Frontal cortex (tissue), 4 donors: ENCODE measurements at places on chromosomes 7 and 10. TPM values are rescaled to one million over a fixed set of nuclear protein-coding genes. Genes with fewer than 3 reads are reported as not detected.

- DNase-seq = no peak
Measured at GRCh38 chr7:20444030-20444800, 113.5 kb downstream of the ITGB8 start.

Gene KLF6
- total RNA-seq = 67.3 TPM

- DNase-seq = peak; percentile 14
Measured at GRCh38 chr10:20288060-20288459, 471.8 kb downstream of the PLXDC2 start.

DNA sequence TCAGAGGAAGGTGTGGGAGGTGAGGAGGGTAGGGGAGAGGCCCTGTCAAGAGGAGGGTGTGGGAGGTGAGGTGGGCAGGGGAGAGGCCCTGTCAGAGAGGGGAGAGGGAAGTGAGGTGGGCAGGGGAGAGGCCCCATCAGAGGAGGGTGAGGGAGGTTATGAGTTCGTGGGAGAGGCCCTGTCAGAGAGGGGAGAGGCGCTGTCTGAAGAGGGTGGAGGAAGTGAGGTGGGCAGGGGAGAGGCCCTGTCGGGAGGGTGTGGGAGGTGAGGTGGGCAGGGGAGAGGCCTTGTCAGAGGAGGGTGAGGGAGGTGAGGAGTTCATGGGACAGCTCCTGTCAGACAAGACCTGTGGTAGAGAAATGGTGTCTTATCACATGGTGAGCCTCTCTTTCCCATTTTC lies 74.4 kb downstream of the INPP5A start:
- no peak for DNase-seq

- DNase-seq = no peak
Measured at GRCh38 chr7:92769394-92769699, 67.0 kb downstream of the CDK6 start.

DNA sequence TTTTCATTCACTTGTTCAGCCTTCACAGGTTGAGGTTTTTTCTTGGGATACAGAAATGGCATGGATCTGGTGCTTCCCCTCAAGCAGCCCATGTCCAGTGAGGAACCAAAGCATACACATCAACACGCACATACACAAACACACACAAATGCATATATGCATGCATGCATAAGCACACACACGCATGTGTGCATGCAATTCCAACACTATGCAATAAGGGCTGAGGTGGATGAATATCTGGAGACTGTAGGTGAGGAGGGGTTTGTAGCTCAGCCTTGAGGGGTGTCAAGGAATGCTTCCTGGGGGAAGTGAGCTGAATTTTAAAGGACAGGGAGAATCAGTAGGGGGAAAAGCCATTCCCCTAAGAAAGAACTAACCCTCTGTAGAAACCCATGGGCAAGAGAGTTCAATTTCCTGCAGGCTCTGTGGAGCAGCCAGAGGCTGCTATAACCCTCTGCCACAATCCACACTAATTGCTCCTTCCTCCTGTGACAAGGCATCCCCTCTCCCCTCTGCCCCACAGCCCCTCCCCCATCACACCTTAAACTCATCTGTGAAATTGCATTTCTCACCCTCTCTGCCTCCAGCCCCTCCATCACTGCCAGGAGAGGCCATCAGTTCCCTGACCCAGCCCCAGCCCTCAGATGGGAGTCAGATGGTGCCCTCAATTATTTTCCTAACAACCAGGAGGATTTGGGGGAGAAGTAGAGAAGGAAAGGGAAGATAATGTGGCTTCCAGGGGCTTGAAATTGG lies 316.4 kb downstream of the RPS24 start:
- no peak for DNase-seq

Gene ATXN7L1
- 7.7 TPM for total RNA-seq

- no peak for DNase-seq
Measured at GRCh38 chr10:14483417-14483816, 152.7 kb upstream of the FRMD4A start.

GRCh38 chr7:34389332-34390078 lies 268.5 kb upstream of the NPSR1 start:
- DNase-seq = no peak

DNA sequence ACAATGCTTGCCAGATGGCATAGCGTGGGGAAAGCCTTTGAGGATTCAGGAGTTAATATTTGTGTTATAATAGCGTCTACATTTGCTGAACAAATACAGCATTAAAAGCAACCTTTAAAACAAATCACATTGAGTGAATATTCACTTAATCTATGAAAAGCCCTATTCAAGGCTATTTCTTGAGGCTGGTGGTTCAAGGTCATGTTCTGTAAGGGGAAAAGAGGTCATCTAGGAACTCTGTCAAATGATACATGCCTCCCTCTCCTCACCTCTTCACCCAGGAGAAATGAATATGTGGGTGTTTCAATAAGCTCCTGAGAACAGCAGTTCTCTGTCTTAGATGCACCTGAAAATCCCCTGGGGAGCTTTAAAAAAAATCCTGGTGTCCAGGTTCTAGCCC lies 303.0 kb downstream of the ELMO1 start:
- no peak for DNase-seq

DNA sequence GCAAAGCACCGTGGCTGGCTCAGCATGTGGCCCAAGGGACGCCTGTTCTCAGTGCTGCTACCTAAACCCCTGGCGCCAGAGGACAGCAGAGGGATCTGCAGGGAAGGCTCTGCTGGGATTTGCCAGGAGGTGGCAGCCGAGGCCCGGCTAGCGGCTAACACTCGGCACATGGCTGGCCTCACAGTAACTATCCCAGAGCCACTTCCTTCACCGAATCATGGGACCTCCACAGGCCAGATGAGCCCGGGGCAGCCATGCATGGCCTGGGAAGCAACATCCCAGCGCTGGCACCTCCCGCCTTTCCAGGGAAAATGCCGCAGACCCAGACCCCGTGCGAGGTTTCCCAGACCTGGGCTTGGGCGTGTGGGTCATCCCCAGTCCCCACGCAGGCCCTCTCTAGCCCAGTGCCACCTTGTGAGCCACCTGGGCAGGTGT lies 36.4 kb downstream of the DPYSL4 start:
- peak; percentile 81 for DNase-seq

GRCh38 chr7:102469972-102470825 lies 5.4 kb downstream of the LRWD1 start:
- no peak for DNase-seq

DNA sequence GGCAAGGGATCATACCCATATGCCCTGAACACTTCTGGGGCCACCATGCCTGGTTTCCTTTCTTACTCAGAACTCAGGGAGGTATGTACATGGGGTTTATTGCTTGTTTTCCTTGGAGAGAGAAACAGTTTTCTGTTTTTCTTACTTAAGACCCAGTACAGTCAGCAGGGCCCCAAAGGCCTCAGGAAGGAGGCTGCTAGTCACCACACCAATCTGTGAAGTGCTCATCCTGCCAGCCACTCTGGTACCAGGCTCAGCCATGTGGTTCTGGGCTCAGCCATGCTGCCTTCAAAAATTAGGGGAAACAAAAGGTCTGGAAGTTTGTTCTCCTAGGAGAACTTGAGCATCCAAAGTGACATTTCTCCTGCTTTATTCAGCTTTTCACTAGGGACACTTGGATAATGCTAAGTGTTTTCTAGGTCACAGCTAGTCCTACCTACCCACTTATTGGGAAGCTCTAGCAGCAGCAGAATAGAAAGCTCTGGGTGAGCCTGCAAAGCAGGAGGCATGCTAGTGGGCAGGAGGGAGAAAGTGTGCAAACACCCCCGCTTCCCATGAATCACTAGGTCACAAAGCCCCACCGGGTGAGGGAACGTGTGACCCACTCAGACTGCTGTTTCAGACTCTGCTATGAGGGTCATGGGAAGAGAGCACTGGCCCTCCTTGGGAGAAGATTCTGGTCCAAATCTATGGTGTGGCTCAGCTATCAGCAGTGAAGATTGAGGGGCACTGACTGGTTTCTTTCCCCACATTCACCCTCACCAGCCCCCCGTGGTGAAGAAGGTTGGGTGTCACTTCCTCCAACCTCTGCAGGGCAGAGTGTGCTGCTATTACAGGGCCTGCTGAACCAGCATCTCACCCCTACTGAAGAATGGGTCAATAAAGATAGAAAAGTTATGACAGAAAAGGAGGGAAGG lies 23.9 kb downstream of the NUDCD3 start:
- DNase-seq = no peak

DNA sequence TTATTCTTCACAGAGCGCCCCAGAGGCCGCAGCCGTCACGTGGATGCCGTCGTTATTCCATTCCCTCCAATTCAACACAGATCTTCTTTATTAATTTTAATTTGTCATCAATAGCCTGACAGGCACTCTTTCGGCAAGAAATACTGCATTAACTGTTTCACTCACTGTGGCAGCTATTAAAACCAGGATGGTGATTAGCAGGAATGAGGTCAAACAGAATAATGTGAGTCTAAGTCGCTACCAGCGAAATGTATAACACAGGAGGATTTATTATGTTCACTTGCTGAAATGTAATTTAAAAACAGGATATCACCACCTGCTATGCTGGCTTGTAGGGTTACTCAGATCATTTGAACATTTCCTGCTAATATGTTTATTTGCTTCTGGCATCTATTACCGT lies 74.2 kb upstream of the MGMT start:
- no peak for DNase-seq

Gene LRRN3
- 153 TPM for total RNA-seq

GRCh38 chr10:110556969-110557601 lies 10.4 kb upstream of the SMC3 start:
- no peak for DNase-seq

DNA sequence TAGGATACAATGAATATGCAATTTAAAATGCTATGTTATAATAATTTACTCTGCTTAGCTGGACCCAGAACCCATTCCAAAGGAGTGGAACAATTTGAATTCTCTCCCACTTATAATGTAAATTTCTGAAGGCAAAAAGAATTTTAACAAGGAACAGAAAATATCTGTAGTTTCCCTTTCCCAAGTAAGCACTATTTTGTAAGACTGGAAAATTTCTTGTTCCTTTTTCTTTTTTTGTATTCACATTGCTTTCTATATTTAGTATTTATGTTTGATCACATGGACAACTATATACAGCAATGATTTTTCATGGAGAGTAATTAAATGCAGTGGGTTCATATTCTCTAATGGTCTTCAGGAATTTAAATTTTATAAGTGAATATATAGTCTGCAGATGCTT lies 127.4 kb downstream of the GPR85 start:
- no peak for DNase-seq

DNA sequence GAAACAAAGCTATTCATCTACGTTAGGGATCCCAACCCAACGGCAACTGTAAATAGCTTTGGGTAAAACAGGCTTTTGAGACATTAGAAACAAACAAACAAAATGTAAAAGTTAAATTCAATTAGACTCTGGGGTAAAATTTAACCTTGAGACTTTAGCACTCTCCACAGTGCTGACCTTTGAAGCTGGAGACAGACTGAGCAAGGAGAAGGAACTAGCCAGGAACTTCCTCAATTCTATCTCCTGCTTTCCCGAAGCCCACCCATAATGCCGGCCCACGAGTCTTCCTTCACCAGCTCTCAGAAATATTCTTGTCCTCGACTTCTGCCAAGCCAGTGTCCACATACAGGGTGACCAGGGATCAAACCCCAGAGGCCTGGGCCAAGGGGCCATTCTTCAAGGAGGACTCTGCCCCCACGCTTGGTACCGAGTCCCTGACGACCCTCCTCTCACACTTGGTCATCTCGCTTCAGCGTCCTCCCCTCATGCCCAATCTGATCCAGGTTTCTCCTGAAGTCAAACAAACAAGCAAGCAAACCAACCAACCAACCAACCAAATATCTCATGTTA lies 114.1 kb downstream of the HIPK2 start:
- DNase-seq = no peak

Gene NPFFR1
- 1.2 TPM for total RNA-seq

DNA sequence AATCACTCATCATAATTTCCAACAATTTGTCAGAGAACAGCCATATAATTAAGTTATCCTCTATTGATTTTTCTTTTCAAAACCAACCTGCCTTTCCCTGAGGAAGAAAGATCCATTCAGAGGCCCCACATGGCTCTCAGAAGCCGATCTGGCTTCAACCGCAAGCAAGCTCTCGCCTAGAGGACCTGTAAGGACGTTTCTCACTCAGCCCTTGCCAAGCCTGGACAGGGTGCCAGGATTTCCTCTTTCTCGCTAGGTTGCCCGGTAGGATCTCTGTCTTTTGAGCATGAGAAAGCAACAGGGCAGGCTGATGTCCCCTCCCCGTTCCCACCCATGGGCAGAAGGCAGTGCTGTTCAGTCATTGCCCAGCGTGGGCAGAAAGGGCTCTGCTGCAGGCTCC lies 13.0 kb downstream of the AIFM2 start:
- no peak for DNase-seq

GRCh38 chr10:77430530-77430929 lies 207.1 kb downstream of the KCNMA1 start:
- no peak for DNase-seq

DNA sequence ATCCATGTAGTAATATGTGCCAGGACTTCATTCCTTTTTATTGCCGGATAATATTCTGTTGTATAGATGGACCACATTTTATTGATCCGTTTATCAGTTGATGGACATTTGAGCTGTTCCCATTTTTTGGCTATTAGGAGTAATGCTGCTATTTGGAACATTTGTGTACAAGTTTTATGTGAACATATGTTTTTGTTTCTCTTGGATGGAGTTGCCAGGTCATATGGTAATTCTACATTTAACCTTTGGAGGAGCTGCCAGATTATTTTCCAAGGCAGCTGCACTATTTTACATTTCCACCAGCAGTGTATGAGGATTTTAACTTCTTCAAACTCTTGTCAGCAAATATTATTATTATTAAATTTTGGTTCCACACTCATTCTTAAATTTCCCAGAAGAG lies 59.2 kb downstream of the C10orf90 start:
- DNase-seq = no peak

DNA sequence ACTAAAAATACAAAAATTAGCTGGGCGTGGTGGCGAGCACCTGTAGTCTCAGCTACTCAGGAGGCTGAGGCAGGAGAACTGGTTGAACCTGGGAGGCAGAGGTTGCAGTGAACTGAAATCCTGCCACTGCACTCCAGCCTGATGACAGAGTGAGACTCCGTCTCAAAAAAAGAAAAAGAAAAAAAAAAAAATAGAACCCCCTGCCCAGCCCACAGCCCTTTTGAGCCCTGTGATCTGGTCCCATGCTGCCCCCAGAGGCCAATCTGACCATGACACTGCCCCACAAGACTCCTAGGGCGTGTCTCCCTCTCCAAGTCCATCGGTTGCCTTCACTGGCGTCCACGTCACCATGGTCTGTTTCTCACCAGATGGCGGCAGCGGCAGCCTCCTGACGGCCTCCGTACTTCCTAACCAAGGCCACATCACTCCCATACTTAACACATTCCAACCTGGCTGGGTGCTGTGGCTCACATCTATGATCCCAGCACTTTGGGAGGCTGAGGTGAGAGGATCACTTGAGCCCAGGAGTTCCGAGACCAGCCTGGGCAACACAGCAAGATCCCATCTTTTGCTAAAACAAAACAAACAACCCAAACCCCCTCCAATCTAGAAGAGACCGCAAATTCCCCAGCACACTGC lies 18.0 kb downstream of the STX1A start:
- DNase-seq = no peak

GRCh38 chr7:135768467-135768866 lies 19.9 kb upstream of the FAM180A start:
- no peak for DNase-seq
